ENCODE measurements at places on chromosomes 11 and 22. TPM values are rescaled to one million over a fixed set of nuclear protein-coding genes. Genes with fewer than 3 reads are reported as not detected.
A peak's percentile ranks its signal among the peaks of the same experiment; 100 is the strongest.

MAPK8IP1 gene
- total RNA-seq, result 0.54 TPM

TSSK2 gene
- not detected for total RNA-seq

POU2F3 gene
- not detected for total RNA-seq

OR8D4 gene
- total RNA-seq, result not detected

DUSP18 gene
- total RNA-seq, result 4.8 TPM

SLC22A6 gene
- not detected for total RNA-seq

DNA sequence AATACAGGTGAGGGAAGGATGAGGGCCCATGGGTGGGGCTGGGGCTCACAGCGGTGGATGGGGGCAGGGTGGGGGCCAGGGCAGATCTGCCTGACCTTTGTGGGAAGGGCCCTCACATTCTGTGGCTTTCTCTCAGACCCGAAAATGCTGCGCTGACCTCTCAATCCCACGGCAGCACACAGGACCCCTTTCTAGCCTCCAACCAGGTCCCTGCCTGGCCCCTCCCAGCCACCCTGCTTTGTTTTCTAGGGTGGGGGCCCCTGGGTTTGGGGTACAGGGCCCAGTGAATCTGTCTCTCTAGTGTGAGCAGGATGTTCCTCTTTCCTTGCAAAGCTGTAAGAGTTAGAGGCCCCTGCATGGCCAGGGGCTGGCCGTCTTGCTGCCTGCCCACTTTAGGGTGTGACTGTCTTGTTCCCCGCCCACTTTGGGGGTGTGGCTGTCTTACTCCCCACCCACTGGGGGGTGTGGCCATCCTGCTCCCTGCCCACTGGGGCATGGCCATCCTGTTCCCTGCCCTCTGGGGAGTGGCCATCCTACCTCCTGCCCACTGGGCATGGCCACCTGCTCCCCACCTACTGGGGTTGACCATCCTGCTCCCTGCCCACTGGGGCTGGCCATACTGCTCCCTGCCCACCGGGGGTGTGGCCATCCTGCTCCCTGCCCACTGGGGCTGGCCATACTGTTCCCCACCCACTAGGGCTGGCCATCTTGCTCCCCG, 11.5 kb downstream of the PARVG start:
- no peak overlapping the region for H3K4me3 ChIP-seq
- DNase-seq, result peak; percentile 39
- H3K4me1 ChIP-seq, result peaks cover 36% of the 10 kb centered on the region
- H3K36me3 ChIP-seq, result peaks cover 32% of the 10 kb centered on the region
- H3K27ac ChIP-seq, result no peak overlapping the region
- H3K27me3 ChIP-seq, result no peaks in the 10 kb centered on the region

- no peak overlapping the region for H3K27ac ChIP-seq
- no peak for DNase-seq
- no peaks in the 10 kb centered on the region for H3K36me3 ChIP-seq
- peaks cover 7% of the 10 kb centered on the region for H3K27me3 ChIP-seq
- H3K4me1 ChIP-seq, result no peaks in the 10 kb centered on the region
Measured at GRCh38 chr11:133681901-133682300, 149.6 kb upstream of the OPCML start.

DNA sequence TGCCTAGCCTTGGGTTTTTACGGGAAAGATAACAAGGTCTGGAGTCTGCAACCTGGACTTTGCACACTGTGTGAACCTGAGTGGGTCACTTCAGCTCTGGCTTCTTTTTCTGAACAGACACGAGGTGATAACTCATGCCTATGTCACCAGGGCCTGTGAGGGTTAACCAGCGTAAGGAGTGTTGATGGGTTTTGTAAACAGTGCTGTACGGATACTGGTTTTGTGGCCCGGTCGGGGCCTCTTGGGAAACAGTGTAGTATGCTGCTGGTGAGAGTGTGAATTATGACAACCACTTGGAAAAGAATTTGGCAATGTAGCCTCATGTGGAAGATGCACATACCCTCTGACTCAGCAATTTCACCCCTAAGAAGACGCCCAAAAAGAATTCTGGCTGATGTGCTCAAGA, 266.8 kb downstream of the MN1 start:
- no peak overlapping the region for H3K4me3 ChIP-seq
- H3K36me3 ChIP-seq, result no peaks in the 10 kb centered on the region
- H3K4me1 ChIP-seq, result no peaks in the 10 kb centered on the region
- no peak for DNase-seq
- H3K27ac ChIP-seq, result no peak overlapping the region

DNA sequence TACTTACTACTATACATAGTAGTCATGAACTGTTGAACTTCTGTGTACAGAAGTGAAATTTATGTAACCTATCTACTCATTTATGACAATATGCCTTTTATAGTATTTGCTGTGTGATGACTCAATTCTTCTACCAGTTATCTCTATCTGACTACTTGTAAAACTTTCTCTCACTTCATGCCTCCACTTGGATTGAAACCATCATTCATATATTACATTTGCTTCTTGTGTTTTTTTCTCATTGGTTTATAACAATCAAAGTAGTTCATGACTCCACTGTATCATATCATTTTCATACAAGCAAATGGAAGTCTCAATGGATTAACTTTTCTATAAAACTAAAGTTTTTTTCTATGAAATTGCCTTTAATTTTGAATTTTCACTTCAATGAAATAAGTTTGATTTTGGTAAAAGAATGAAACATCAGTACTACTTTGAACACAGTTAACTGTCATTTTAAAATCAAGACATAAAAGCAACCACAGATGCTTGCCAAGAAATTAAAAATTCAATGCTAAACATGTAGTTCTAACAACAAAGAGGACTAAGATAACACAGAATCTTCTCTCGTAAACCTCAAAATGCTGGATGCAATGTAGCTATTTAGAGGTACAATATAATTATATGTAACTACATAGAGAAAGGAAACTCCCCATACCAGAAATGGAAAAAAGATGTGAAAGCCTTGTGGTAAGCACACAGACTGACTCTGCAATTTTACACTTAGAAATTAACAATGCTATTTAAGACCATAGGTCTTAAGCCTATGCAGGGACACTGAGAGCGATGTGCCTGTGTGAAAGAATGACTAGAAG, 27.6 kb upstream of the EXPH5 start:
- peaks cover 12% of the 10 kb centered on the region for H3K27me3 ChIP-seq
- H3K4me3 ChIP-seq, result peak overlapping the region; percentile 22
- no peaks in the 10 kb centered on the region for H3K36me3 ChIP-seq

- H3K27ac ChIP-seq, result no peak overlapping the region
- peak; percentile 32 for DNase-seq
- H3K27me3 ChIP-seq, result no peaks in the 10 kb centered on the region
- no peak overlapping the region for H3K4me3 ChIP-seq
- no peaks in the 10 kb centered on the region for H3K36me3 ChIP-seq
Measured at GRCh38 chr11:69301455-69302401, 7.8 kb downstream of the MYEOV start.

Measured in activated naive CD8-positive, alpha-beta T cell treated with anti-CD3 and anti-CD28 coated beads for 36 hours (primary cell).